WTC11 (cell line): ENCODE measurements at places on chromosomes 6 and 20. TPM values are rescaled to one million over a fixed set of nuclear protein-coding genes. Genes with fewer than 3 reads are reported as not detected.
A peak's percentile ranks its signal among the peaks of the same experiment; 100 is the strongest.

GRCh38 chr6:92623431-92623830, 795.9 kb downstream of the EPHA7 start:
- peaks cover 4% of the 10 kb centered on the region for H3K36me3 ChIP-seq
- H3K4me3 ChIP-seq, result no peak overlapping the region
- no peaks in the 10 kb centered on the region for H3K4me1 ChIP-seq
- DNase-seq, result no peak
- no peaks in the 10 kb centered on the region for H3K27me3 ChIP-seq
- no peak overlapping the region for H3K27ac ChIP-seq

- peaks cover 2% of the 10 kb centered on the region; the same call in 1 of the 2 replicates for H3K27me3 ChIP-seq
- no peak for DNase-seq
- no peak overlapping the region for H3K27ac ChIP-seq
- peaks cover 2% of the 10 kb centered on the region for H3K36me3 ChIP-seq
- H3K4me1 ChIP-seq, result peaks cover 25% of the 10 kb centered on the region
These were observed 5.2 kb upstream of the FASTKD5 start for GRCh38 chr20:3164763-3165410.

FAM162B gene
- 1.6 to 3.0 TPM (median 1.6 TPM) in 3 replicates for total RNA-seq

DNA sequence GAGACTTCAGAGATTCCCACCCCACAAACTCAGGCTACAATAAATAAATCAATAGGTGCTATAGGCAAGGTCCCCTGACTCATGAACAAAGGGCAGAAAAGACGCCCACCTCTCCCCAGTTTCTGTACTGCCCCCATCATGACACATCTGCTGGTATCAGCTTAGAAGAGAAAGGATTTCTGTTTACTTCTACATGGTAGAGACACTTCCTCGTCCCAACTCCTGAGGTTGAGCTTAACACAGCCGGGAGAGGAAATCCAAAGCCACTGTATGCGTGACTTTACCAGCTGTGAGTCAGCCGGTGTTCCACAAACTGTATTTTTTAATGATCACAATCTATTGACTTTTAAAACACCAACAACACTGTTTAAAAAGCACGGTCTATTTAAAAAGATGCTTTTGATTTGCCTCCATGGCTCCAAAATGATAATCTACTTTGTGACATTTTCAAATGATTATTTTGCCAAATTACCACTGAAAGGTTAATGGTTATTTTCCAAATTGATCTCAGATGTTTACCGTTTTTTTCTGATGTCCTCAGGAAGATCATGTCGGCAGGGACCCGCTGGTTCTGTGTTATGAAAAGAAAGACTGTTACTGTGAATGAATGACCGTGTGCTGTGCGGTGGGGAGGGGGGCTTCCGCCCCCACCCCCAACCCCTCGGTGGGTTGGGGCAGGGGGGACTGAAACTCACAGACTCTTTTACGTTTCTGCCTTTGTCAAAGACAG, 72.5 kb downstream of the ATP9A start:
- H3K4me3 ChIP-seq, result peak overlapping the region; percentile 46
- peaks cover 40% of the 10 kb centered on the region for H3K4me1 ChIP-seq
- H3K36me3 ChIP-seq, result no peaks in the 10 kb centered on the region
- H3K27ac ChIP-seq, result peak overlapping the region; percentile 95
- no peak for DNase-seq
- no peaks in the 10 kb centered on the region for H3K27me3 ChIP-seq

DNA sequence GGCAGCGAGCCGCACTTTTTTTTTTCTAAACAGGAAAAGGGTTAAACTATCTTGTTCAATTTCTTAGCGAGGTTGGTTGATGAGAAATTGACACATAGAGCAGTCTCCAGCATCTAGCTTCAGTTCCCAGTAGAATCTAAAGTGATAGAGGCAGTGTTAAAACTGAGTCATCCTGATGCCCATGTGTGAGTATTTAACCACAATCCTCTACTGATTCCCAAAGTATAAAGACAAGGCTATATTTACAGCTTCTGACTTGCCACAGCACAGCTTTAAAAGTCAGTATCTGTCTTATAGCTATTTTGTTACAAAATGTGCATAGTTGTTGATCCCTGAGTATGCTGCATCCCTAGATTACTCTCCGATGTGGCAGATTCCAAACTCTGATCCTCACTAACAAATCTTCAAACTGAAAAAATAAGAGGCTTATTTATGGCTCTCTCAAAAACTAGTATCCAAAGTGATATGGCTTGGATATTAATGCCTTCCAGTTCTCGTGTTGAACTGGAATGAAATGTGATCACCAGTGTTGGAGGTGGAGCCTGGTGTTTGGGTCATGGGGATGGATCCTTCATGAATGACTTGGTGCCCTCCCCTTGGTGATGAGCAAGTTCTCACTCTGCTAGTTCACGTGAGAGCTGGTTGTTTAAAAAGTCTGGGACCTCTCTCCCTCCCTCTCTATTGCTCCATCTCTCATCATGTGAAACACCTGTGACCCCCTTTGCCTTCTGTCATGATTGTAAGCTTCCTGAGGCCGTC, 13.1 kb upstream of the POPDC3 start:
- H3K4me1 ChIP-seq, result peaks cover 8% of the 10 kb centered on the region
- no peaks in the 10 kb centered on the region for H3K27me3 ChIP-seq
- no peak for DNase-seq
- H3K36me3 ChIP-seq, result 0 out of 2 replicates have a peak, but pooled peaks cover 4% of the 10 kb centered on the region
- H3K27ac ChIP-seq, result no peak overlapping the region
- no peak overlapping the region for H3K4me3 ChIP-seq

DNA sequence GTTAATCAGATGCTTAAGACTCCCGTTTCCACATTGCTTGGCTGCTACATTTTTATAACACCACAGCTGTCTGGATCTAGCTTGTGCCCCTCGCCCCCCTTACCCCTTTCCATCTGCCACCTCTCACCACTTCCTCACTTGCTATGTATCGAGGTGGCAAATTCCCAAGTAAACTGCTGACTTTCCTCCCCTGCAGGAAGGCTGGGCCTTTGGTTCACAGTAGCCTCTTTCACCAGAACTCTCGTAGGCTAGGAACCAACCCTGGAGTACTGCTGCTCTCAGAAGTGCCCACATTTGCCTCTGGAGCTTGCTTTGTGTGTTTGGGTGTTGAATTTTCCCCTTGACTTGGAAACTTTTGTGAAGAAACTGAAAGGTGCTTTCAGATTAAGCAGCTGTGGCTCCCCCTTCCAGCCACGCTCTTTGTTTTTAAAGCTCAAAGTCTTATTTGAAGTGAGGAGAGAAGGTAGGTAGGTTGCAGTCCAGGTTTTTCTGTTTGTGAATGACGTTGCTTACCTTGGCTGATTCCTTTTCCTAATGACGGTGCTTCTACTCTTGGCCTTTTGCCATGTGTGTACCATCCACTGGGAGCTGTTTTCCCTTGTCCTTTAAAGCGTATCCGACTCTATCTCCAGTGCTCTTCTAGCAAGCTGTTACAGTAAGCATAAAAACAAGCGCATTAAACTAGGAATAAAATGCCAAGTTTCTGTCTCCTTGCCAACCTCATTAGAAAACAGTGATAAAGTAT, 90.4 kb downstream of the CARMIL1 start:
- no peaks in the 10 kb centered on the region for H3K27me3 ChIP-seq
- H3K36me3 ChIP-seq, result no peaks in the 10 kb centered on the region; the same call in 1 of the 2 replicates
- H3K4me1 ChIP-seq, result peaks cover 71% of the 10 kb centered on the region
- H3K4me3 ChIP-seq, result no peak overlapping the region

CALHM4 gene
- not detected in 3 replicates for total RNA-seq
